Activated CD8-positive, alpha-beta T cell treated with anti-CD3 and anti-CD28 coated beads for 36 hours (primary cell): ENCODE measurements at places on chromosomes 3 and 15. TPM values are rescaled to one million over a fixed set of nuclear protein-coding genes. Genes with fewer than 3 reads are reported as not detected.

FILIP1L gene
- total RNA-seq, result 0.11 TPM

DNA sequence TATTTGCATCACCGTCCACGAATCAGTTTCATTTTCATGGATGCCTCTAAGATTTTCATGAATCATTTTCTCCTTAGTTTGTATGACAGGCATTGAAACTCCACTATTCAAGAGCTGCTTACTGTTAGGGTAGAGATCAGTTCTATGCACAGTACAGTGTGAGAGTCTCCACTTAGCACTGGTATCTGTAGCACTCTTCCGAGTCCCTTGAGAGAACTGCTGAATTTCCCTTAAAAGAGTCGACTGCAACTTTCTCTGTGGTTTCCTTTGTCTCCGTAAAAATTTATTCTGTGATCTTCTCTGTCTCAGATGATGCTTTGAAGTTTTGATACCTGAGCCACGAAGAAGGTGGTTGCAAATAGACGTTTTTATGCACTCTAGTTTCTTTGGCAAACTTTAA, 14.8 kb downstream of the GTPBP8 start:
- H3K4me1 ChIP-seq, result peaks cover 82% of the 10 kb centered on the region
- no peaks in the 10 kb centered on the region for H3K27me3 ChIP-seq
- peak; percentile 31 for DNase-seq
- peak overlapping the region; percentile 66 for H3K4me3 ChIP-seq

DNA sequence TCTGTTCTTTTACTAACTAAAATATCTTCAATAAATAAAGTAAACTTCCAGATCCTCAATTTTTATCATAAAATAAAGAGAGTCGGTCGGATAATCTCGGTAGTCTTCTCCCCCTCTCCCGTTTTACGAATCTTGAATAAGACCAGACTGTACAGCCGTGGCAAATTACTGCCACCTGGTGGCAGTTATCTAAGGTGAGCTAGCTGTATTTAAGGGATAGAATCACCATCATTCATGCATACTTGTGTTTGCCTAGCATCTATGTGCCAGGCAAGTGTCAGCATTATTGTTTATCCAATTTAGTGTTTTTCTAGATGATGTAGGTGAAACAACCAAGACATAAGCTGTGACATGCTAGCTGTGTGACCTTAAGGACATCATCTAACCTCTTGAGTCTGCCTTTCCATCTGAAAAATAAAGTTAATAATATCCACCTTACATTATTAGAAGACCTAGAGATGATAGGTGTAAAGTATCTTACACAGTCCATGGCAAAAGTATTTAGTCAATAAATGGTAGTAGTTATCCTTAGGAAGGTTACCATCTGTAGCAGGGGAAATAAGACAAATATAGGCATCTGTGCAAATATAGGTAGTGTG, 21.3 kb downstream of the DUT start:
- H3K27ac ChIP-seq, result no peak overlapping the region
- no peaks in the 10 kb centered on the region for H3K36me3 ChIP-seq
- peaks cover 1% of the 10 kb centered on the region for H3K27me3 ChIP-seq
- DNase-seq, result peak; percentile 67
- no peak overlapping the region for H3K4me3 ChIP-seq

POTEB3 gene
- total RNA-seq, result not detected

DNA sequence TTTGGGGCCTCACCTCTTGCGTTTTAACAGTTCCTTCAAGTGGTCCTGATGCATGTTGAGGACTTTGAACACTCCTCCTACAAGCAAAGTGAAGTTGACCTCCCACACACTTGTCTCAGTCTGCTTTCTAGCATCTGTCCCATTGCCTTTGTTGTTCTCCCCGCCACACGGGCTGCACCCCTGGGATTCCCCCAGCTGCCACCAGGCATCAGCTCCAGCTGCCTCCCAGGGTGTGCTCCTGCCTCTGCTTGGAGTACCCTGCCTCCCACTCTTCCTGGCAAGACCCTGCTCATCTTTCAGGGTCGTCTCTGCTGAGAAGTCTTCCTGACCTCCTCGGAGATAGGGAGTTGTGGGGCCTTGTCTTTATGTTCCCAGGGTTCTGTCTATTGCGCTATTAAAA, 52.2 kb downstream of the IGF1R start:
- no peaks in the 10 kb centered on the region for H3K36me3 ChIP-seq
- no peaks in the 10 kb centered on the region for H3K27me3 ChIP-seq
- DNase-seq, result peak; percentile 9

DNA sequence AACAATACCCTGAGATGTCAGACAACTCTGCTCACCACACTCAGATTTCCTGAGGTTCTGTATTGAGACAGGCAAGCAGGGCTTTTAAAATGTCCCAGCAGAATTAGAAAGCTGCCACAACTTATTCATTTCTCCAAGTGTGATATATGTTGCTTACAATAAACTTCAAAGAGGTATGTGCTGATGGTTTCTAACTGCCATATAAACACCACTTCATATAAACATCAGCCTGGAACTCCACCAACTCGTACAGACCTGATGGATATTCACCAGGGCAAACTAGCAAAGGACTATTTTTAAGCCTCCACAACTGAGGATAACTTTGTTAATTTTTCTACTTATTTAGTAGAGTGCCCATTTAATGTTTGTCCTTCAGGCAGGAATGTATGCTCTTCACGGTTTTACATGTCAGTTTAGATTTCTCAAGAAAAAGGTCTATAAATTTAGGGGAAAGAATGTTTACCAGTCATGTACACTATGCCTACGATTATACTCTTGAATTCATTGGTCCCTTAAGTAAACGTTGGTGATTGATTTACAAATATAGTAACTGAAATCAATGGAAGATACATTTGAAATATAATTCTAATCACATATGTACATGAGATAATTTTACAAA, 109.6 kb upstream of the ABI3BP start:
- peaks cover 19% of the 10 kb centered on the region for H3K27me3 ChIP-seq
- H3K36me3 ChIP-seq, result no peaks in the 10 kb centered on the region
- H3K4me3 ChIP-seq, result no peak overlapping the region
- DNase-seq, result no peak

DNA sequence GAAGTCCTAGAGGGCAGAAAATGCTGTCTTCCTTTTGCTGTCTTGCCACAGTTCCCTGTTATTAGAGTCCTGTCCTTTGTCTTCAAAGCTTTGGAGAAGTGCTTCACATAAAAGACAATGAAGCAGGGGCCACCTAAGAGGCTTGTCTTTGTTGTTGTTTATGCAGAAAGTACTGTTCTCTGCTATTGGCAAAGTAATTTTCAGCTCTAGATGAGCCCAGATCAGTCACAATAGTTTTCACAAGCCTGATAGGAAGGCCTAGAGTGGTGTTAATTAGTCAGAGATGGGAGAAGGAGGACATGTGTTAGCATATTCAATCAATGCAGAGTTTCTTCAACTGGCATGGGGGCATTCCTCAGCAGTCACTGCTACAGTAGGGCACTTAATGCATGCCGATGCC, 300.0 kb downstream of the PTPRG start:
- peaks cover 4% of the 10 kb centered on the region for H3K27me3 ChIP-seq
- no peaks in the 10 kb centered on the region for H3K36me3 ChIP-seq
- H3K4me1 ChIP-seq, result no peaks in the 10 kb centered on the region
- H3K27ac ChIP-seq, result no peak overlapping the region

DNA sequence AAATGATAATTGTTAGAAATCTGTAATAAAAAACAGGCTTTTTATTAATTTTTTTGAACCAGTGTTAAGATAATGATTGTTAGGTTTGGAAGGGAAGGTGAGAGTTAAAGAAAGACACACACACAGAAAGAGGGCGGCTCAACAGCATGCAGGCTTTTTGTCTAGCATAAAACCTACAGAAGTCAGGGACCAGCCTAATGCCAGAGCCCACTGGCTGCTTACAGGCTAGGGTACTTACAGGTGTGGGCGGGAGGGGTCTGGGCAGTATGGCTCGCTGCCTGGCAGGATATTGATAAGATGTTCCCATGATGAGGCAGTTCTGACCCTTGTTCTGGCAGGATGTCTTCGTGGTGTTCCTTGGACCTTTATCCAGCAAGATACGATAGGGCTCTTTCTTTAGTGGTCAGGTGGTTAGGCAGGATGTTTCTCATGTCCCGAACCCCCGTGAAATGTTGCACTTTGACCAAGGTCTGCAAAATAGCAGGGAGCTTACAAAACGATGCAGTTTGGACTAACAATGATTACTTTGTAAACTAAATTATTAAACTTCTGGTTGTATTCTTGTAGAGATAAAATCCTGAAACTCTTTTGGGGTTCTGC, 84.7 kb downstream of the DCUN1D1 start:
- no peaks in the 10 kb centered on the region for H3K27me3 ChIP-seq
- peaks cover 14% of the 10 kb centered on the region for H3K36me3 ChIP-seq
- H3K4me1 ChIP-seq, result no peaks in the 10 kb centered on the region
- H3K27ac ChIP-seq, result no peak overlapping the region
- DNase-seq, result no peak
